WERI-Rb-1 (cell line): ENCODE measurements at places on chromosomes 1 and 21.

- DNase-seq, result no peak
Observed at GRCh38 chr1:99348397-99349132, 84.3 kb downstream of the PLPPR4 start.

DNA sequence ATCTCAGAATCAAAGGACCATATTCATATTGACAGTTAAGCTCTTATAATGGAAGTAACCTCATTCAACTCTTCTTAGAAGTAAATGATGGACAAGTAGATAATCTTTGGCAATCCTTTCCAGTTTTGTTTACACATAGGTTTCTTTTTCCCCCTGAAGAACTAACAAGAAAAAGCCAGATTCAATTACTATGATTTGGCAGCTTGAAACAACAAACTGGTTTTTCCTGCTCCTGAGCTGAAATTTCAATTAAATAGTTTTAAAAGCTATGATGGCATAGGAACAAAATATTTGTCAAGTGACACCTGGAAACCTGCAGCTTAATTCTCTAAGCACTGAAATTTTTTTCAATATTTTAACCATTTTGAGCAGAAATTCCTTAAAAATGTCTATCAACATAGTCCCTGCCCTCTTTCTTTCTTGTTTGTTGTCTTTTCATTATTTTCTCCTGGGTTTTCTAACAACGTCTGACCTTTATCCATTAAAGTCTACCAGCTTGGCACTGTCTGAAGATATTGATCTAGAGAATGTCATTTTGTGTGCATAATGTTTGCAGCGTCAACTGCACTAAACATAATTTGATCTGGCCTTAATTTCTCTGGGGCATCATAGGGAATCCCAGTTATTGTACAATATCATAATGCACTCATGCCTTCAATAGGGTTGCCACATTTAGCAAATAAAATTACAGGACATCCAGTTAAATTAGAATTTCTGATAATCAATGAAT, 4.0 kb upstream of the SLC35A3 start:
- DNase-seq, result no peak

DNA sequence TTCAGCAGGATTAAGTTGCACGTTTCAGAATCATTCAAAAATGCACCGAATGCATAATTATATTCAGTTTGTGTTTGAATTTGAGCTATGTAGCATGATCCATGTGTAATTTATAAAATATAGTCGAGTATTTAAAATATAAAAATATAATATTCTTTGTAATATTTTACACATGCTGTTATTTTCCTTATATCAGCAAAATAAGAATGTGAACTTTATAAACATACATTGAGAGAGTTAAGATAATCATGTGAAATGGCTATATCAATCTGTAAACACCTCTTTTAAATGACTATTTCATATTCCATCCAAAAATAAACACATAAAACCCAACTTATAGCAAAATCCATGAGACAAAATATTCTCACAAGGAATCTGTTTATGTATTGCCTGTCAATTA, 303.7 kb downstream of the LRRC7 start:
- DNase-seq, result no peak

DNA sequence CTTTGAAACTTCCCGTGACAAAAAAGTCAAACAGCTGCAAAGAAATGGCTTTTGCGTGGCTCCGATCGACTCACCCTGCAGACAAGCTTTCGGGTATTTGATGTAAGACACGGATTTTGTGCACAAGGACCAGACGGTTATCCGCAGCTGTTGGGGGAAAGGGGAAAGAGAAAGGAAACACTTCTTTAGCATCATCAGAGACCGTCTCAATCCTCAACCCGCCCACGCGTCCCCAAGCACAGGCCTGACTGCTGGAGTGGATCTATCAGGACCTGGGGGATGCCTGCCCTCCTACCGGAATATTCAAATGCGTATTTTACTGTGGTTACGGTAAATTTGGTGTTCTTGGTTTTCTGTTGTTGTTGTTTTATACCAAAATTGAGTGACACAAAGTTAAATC, 11.2 kb downstream of the WRAP73 start:
- no peak for DNase-seq

DNA sequence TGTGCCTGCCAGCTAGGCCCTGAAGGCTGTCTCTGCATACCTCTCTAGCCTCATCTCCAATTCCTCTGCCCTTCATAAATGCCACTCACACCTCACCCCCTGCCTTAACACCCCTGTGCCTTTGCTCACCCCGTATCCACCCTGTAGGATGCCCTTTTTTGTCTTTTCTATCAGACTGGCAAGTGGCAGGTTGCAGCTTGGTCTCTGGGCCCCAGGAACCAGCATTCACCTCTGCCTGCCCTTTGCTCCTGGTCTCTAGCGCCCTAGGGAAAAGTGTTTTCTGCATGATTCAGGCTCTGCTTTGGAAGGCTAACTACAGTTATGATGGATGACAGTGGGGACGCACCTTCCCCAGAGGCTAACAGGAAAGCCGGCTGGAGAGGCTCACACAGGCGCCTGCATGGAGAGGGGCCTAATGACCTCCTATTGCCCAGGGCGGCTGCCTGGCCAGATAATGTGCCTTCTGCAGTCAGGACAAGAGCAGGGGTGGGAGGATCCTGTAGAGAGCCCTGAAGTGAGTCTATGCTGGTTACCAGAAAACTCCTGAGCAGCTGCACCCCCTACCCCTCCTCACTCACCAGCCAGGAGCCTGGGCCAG, 11.2 kb downstream of the KANK4 start:
- no peak for DNase-seq

DNA sequence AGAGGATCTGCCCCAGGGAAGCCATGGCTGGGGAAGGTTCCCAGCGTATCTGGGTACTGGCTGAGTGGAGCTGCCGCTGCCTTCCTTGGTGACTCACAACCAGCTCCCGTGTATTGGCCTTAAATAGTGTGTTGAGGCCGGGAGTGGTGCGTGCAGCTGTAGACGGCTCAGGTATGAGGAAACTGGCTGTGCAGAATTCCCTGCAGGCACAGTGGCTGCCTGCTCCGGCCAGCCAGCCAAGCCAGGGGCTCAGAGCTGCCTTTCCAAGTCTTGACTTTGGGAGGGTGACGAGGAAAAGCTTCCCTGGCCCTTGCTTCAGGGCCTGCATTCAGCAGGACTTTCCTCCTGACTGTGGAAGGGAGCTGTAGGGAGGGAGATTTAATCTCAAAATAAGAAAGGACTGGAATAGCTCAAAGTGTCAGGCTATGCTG, at the start of gene VTCN1:
VTCN1 (minus strand) TSS at position 97 of the 431 bp plus-strand sequence; CDS start at position 25, 72 bp downstream.
- no peak for DNase-seq
